ENCODE measurements at places on chromosomes 1 and 21.

DNA sequence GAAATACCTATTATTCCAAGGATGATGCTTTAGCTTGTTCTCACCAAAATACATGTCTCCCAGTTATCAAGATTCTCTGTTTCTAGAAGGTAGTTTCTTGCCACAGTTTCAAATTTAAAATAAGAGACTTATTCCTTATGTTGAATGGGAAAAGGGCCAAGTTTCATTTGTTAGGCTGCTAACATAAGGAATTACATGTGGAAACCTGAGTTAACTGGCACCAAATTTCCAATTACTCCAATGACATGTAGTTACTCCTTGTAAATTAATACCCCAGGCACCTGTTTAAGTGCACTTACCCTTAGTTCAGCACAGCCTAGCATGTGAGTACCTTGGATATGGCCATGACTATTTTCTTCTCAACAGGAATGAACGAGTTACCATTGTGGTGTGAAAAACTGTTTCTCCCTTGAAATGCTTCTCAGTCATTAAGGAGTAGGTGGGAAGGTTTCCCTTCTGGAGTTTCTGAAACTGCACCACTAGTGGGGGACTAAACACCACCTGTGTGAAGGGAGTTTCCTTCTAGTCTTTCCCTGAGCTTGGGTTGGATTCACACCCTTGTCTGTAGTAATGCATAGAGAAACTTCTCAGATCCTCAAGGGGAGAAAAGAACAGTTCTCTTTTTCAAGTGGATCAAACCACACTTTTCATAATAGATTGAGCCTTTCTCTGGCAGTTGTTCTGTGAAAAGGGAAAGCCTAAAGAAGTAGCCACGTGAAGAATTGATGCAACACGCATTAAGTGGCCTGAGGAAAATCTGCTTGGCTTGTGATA is 32.3 kb upstream of the LRRC8C start:
- DNase-seq, result no peak

DNA sequence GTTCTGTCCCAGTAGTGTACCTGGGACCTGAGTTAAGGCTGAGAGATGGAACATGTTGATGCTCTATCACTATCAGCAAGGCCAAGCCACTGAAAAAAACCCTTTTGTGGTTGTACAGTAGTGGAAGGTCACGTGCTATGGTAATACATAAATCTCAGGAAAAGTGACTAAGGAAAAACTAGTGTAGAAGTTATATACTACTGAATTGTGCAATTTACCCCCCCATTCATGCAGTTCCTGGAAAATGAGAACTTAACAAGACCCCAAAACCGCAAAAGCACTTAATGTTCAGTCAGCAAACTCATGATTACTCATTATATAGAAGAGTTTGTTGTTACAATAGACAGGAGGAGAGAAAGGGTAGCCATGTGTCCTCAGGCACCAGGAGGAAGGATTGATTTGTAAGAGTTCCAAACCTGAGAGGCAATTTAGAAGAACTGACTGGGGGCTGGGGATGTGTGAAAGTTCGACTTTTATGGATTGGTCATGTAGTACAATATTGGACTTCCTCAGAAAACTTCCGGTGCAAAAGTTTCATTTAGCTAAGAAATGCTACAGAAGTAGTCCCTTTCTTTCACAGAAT is 91.6 kb downstream of the RGL1 start:
- no peak for DNase-seq

DNA sequence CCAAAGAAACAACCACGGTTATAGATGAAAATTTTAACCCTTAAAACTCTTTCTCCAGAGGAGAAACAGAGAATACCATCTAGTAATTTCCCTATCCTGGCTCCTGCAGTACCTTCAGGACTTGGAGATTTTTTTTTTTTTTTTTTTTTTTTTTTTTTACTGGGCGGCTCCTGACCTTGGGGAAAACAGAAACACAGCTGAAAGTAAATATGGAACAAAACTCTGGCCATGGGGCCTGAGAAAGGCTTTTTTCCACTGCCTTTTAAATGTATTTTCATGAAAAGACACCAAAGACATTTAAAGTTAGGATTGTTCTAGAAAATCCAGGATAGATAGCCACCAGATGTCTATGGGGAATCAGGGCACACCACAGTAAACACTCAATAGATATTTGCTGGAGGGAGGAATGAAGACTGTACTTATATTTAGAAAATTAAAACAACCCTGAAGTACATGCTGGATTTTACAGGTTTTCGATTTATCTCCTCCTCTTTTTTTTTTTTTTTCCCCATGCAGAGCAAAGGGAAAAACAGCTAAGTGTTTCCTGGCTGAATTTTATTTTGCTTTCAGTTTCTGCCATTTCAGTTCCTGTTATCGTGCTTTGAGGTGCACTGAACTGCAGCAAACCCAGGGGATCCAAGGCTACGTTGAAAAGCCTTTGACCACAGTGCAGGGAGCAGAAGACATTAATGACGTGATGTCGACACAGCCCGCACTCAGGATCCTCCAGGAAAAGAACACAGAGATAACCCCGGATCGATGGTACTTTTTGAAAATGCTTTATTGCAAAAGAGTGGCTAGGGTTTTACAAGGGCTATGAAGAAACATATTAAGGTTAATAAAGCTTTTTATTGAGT is 35.7 kb upstream of the CNN3 start:
- no peak for DNase-seq

- DNase-seq, result no peak
These were observed 24.2 kb upstream of the PEX19 start for GRCh38 chr1:160309185-160309557.

DNA sequence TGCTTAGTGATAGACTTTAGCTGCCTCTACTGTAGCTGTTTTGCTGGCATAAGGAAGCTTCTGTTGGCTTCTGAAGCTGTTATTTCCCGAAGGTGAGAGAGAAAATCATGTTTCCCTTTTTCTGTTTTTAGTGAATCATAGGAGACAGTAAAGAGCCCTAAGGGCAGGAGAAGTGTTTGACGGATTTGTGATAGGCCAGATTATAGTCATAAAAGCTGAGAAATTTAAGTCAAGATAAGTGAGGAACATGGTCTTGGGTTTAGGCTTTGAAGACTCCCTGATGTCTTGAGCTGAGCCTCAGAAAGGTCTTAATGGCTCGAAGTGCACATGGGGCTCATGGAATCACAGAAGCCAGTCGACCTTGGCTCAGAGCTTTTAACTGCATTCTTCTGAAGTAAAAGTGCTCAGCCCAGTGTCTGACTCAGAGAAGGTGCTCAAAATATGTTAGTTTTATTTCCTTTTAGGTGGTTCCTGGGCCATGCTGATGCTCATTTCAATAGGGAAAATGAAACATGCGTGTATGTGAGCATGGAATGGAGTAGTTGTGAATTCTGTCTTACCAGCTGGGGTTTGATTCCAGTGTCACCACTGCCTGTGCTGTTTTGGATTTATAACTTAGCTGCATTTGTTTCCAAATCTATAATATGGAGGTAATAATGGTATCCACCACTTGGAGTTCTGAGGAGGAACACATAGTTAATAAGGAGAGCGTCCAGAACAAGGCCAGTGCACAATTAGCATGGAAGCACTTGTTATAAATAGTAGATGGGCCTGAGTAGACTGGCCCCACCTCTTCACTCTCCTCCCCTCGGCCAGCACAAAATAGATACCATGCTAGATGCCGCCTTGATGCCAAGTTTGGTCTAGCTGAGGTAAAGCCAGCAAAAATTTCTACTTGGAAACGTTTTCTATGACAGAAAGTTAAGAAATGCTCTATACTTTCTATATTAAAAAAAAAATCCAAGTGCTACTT is 99.2 kb downstream of the C1orf21 start:
- DNase-seq, result no peak

DNA sequence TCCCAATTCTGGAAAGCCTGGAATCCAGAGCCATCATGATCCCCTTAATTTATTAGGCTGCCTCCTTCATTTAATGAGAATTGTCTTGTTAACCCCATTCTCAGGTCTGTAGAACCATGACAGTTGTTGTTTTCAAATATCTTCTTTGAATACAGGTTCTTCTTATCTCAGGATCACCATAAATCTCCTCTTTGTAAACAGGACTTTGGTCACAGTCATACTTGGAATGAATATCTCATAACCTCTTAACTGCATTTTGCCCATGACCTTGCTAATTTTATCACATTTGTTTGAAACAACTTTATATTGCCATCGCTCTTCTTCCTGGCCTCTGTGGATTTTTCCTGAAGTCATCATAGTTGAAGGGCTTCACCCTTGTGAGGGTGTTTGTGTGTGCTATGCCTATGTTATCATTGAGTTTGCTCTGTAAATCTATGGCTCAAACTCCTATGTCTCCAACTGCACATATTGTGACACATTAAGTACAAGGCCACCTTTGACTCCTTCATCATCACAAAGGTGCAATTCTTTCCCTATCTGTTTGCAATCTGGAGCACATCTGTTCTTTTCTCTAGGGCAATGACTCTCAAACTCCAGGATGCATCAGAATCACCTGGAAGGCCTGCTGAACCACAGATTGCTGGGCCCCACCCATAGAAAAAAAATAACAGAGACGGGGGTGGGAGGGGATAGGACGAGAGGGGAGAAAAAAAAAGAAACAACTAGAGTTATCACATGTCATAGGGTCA is 54.2 kb downstream of the FCRL5 start:
- no peak for DNase-seq

- no peak for DNase-seq
These were observed 5.4 kb downstream of the OLFML3 start for GRCh38 chr1:113984710-113985109.

- DNase-seq, result no peak
These were observed 10.9 kb downstream of the TAGLN2 start for GRCh38 chr1:159914252-159915018.

DNA sequence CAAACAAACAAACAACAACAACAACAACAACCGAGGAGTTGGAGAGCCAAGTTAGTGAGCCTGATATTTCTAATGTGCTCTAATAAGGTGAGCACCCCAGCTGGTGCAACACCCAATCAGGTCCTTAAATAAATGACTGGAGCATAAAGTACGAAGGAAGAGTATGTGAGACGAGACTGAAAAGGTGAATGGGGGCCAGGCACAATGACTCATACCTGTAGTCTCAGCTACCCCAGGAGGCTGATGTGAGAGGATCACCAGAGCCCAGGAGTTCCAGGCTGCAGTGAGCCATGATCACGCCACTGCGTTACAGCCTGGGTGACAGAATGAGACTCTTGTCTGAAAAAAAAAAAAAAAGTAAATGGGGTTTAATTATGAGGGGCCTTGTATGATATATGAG is 152.0 kb upstream of the ZRANB2 start:
- no peak for DNase-seq

GRCh38 chr1:162028726-162029125 is 5.1 kb upstream of the OLFML2B start:
- DNase-seq, result no peak

DNA sequence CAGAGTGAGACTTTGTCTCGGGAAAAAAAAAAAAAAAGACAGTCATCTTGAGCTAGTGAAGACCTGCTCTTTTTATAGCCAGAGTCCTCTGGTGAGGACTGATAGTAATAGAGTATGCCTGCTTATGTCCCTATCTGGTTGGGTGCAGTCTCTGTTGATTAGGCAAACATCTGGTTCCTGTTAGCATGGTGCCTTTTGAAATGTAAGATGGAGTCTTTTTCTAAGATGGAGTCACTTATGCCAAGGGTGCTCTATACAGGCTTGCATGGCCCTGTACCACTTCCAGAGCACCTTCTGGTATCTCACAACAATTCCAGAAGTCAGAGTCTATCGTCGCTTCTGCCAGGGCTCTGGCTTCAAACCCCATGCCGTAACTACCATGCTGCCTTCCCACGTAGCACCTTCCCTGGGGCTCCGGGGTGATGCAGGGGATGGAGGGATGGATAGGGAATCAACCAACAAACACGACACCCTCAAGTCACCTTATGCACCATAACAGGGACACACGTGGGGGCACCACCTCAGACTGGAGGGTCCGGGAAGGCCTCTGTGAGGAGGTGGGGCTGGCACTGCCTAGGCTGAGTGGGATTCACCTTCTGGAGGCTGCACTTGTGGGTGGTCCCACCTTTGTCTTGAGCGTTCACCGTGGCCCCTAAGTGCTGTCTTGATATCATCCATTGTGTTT is 11.6 kb upstream of the PADI6 start:
- DNase-seq, result no peak

DNA sequence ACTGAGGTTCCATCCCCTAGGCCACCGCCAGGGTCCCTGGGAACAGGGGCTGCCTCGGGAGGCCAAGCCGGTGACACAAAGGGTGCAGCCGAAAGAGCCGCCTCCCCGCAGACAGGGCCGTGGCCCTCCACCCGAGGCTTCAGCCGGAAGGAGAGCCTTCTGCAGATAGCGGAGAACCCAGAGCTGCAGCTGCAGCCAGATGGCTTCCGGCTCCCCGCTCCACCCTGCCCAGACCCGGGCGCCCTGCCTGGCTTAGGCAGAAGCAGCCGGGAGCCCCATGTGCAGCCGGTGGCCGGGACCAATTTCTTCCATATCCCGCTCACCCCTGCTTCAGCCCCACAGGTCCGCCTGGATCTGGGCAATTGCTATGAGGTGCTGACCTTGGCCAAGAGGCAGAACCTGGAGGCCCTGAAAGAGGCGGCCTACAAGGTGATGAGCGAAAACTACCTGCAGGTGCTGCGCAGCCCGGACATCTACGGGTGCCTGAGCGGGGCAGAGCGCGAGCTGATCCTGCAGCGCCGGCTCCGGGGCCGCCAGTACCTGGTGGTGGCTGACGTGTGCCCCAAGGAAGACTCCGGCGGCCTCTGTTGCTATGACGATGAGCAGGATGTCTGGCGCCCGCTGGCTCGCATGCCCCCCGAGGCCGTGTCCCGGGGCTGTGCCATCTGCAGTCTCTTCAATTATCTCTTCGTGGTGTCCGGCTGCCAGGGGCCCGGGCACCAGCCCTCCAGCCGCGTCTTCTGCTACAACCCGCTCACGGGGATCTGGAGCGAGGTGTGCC is 1.4 kb downstream of the KLHDC7A start:
- DNase-seq, result no peak

DNA sequence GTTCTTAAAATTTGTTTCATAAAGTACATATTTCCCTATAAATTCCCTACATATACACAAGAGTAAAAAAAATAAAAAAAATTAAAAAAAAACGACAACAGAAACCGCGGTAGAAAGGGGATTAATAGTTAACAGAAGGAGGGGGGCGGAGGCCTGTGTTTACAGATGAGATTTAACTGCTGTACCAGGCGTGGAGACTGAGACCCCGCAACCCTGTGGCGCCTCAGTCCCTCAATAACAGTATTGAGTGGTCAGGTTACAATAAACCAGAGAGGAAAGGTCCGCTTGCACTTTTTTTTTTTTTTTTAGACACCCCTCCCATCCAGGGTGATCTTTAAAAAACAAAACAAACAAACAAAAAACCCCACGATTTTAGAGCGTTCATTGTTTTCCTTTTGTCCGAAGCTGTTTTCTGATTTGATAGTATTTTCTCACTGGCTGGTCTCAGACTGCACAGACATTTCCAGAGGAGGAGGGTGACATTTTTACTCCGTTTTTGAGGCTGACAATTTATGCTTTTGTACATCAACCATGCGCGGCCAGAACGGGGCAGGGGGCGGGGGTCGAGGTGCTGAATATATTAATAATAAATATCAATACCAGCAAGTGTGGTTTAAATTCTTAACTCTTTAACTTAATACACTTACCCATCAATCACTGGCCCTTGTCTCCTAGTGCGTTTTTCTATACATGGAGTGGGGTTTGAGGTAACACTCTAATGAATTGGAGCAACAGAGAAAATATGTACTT is 1223.9 kb downstream of the BRINP3 start:
- DNase-seq, result no peak

All from activated gamma-delta T cell (primary cell).